ENCODE measurements at places on chromosomes 3 and 15.

DNA sequence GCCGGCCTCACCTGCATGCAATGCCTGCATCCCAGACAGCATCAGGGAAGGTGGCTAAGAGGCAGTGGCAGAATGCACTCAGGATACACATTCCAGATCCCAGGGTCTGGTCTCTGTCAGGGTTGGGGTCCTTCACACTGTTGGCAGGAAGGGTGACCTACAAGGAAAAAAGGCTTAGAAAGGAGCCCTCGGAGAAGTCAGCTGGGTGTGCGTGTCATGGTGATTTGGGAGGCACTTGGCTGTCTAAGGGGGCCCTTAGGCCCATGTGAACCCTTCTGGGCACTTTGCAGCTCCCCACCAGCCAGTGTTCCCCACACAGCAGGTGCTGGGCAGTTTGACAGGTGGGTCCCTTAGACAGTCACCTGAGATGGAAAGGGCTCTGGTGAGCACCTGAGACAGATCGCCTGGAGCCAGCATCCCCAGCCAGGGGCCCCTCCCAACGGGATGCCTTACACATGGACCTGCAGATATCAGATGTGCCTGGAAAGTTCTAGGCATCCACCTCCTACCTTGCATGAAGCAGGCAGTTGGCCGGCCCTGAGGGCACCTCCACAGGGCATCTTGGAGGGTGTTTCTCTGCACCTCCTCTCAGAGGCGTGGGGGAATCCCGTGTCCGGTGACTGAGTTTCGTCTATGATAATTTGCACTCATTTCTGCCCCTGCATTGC, 131.6 kb downstream of the LRRK1 start:
- DNase-seq = no peak

GRCh38 chr15:95884276-95884675, 446.2 kb upstream of the NR2F2 start:
- DNase-seq = no peak

- DNase-seq = no peak
Observed at GRCh38 chr15:69515926-69516325, 63.3 kb downstream of the RPLP1 start.

DNA sequence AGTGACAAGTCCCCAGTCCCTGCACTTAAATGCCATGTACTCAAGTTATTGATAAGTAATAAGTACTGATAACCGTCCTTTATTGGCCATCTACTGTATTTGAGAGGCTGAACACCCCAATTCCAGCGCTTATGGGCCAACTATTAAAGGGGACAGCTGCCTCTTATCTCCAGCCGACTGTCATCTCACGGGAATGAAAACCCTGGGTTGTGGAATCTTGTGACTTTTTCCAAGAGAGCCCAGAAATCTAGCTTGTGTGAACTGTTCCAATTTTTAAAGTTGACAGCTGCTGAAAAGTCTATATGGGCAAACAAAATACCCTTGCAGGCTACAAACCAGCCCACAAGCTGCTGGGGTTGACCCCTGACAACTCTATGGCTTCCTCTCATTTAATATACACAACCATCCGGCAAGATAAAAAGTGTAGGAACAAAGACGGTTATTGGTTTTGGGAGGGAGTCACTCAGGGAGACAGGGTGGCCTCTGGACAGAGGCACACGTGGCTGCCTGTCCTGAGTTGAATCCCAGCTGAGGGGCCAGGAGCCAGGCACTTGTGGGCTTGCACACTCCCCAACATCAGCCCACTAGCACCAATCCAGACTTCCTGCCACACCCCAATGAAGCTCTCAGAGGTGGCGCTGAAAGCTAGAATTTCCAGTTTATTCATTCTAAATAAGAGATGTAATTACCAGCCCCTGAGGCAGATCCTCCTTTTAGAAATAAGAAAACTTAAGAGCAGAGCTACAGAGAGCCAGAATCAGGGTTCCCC, 16.2 kb downstream of the SPSB4 start:
- DNase-seq = no peak

GRCh38 chr3:99919694-99920093, 102.0 kb downstream of the CMSS1 start:
- no peak for DNase-seq

DNA sequence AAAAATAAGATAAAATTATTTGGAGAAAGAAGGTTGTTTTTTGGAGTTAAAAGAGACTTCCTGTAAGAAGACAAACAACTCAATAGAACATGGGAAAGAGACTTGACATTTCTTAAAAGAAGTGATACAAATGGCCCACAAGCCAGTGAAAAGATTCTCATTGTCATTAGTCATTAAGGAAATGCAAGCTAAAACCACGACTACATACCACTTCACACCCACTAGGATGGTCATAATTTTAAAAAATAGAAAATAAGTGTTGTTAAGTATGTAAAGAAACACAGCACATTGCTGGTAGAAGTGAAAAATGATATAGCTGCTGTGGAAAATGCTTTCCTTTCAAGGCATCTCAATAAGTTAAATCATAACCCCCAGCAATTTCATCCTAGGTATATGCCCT, 44.4 kb upstream of the GK5 start:
- no peak for DNase-seq
